ENCODE measurements at places on chromosomes 4 and X.

GRCh38 chrX:150566734-150567182 lies 1.7 kb upstream of the MTM1 start:
- no peak for DNase-seq

GRCh38 chr4:171793723-171794122 lies 19.5 kb upstream of the GALNTL6 start:
- no peak for DNase-seq

GRCh38 chr4:3436798-3437581 lies 4.8 kb upstream of the HGFAC start:
- DNase-seq = no peak

DNA sequence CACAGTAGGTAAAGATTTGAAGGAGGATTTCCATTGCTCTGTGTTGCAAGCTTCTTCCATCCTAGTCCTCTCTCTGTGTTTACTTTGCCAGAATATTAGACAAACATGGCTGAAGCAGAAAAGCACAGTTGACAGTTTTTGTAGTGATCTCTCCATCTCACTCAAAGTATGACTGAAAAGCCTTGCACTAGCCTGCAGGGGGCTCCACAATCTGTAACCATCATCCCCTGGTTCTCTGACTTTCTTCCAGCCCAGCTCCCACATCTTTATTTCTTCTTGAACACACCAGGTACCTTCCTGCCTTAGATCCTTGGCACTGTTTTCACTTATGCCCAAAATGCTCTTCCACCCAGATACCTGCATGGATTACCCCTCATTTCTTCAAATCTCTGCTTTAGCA lies 34.1 kb upstream of the HHIP start:
- DNase-seq = no peak

- no peak for DNase-seq
Observed at GRCh38 chr4:181702864-181703495, 540.2 kb upstream of the TENM3 start.

DNA sequence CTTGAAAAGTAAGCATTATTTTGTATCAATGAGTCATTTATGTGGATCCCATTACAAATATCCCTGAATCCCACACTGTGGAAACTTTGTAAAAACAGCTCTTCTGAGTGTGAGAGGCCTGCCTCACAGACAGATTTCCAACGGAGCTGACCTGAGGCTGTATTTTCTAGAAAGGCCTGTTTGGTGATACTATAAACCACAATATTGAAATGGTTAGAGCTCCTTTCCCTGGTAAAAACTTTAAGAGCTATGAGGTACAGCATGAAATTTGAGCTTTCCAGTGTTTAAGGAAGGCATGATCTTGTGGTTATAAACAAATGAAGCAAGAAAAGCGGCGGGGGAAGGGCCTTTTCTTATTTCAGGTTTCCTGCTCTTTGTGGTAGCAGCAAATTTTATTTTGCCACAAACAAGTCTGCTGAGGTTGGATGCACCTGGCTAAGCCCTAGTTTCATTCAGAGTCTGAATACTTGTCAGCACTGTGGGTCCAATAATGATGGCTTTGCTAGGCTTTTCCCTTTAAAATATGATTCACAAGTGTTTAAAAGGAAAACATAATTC lies 86.8 kb upstream of the ETNPPL start:
- no peak for DNase-seq

GRCh38 chrX:44945736-44946135 lies 72.7 kb downstream of the KDM6A start:
- DNase-seq = no peak

DNA sequence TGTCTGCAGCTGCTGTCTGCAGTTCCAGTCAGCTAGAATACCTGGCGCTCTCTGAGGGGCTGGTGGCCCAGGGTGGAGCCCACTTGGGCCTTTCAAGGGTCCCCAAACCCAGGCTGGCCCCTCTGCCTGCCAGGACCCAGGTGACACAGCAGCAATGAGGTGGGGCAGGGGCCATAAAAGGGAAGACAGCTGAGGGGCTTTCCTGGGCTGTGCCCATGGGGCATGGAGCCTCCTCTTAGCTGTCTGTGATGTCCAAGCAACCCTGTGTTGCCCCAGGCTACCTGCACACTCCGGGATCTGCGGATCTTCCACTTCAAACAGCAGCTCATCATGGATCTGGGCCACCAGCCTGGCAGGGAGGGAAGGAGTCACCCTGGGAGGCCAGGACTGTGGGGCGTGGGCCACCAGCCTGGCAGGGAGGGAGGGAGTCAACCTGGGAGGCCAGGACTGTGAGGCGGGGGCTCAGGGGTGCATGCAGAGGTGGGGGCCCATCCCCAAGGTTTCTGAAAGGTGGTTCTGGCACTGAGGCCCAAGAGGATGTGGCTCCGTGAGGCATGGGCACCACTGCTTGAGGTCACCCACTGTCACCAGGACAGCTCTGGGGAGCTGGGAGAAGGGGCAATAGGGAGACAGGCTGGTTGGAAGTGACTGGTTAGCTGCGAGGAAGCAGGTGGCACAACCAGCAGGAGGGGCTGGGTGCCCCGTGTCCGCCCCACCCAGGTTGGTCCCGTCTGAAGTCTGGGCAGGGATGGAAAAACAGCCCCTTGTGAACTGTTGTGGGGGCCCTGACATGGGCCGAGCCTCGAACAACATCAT lies 16.3 kb downstream of the NAT8L start:
- DNase-seq = no peak

DNA sequence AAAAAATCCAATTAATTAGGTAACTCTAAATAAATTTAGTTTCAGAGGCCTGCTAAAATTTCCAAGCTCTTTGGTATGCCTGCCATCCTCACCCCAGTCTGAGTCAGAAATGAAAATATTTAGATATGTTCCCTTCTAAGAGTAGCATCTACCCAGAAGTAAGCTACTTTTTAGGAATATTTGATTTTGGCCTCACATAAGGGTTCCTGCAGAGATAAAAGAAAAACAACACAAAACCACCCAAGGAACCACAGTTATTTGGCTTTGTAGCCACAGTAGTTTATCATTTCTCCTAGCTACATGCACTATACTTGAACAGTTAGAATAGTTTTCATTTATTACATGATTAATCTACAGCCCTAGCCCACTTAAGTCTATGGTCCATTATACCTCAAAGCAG lies 192.6 kb upstream of the FAM241A start:
- no peak for DNase-seq

DNA sequence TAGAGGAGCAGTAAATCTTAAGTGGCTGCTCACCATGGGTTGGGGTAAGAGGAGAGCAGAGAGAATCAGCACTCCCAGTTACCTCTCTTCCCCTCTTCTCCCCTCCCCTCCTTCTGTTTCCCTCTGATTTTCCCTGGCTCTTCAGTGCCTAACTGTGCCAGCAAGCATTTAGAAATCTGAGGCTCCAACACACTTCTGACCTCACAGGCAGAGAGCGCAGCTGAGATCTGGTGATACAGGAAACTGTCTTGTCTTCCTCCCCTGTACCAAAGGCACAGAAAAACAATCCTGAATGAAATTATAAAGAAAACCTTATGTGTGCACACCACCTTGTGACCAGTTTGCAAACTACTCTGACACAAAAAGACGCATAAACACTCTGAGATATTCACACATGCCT lies 82.4 kb upstream of the SMIM10 start:
- no peak for DNase-seq

- no peak for DNase-seq
Observed at GRCh38 chr4:94412658-94413038, 39.1 kb upstream of the PDLIM5 start.

DNA sequence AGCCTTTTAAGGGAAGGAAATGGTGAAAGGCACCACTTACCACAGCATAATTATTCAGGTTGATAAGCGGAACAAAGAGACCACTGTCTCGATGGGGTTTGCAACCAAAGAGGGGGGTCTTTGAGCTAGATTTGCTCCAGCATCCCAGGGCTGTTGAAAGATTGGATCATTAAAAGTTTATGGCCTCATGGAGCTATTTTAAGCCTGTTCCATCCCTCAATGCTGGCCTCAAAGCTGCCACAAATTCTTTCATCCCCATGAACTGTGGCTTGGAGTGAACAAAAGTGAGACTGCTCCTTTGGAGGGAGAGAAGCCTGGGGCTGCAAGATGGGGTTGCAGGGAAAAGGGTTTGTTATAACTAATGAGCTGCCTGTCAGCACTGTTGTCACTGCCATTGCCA lies 209.8 kb downstream of the RTL9 start:
- DNase-seq = no peak

- no peak for DNase-seq
Observed at GRCh38 chr4:188031751-188032150, 36.2 kb downstream of the ZFP42 start.

DNA sequence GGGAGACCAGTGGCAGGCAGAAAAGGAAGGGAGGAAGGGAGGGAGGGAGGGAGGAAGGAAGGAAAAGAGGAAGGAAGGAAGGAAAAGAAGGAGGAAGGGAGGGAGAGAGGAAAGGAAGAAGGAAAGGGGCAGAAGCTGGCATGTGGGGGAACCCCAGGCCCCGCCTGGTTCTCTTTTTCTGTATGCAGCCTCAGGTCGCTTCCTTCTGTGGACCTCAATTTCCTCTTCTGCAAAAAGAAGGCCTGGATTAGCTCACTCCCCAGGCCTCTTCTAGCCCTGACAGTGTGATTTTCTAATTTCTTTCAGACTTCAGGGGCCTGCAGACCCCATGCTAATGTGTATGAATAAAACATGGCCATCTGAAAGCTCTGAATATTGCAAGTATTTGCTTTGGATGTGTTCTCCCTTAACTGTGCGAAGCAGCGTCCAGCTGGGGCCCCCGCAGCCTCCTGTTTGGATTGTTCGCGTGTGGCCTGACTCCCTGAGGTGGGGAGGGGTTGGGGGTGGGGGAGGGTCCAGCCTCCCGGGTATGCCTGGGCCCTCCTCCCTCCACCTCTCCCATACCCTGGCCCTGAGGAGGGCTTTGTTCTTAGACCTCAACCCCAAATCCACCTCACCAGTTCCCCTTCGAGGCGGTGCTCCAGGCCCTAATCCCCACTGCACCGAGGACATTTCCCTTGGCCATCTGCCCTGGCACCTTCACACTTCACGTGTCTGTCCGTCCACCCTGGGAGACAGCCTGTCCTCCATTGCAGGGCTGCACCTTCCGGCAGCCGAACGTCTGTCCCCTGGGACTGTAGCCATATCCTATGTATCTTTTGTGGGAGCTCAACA lies 199.9 kb upstream of the ATP6AP2 start:
- no peak for DNase-seq

- peak; percentile 33 for DNase-seq
Observed at GRCh38 chrX:15686818-15687685, 22.4 kb upstream of the CLTRN start.

- no peak for DNase-seq
Observed at GRCh38 chr4:40858962-40859361, 109.2 kb downstream of the NSUN7 start.

Measured in stimulated activated CD8-positive, alpha-beta memory T cell treated with anti-CD3 and anti-CD28 coated beads, Interleukin-4, amount 100 ng/mL, for 1 hour (primary cell).